SJCRH30 (cell line): ENCODE measurements at places on chromosomes 12 and 14.

DNA sequence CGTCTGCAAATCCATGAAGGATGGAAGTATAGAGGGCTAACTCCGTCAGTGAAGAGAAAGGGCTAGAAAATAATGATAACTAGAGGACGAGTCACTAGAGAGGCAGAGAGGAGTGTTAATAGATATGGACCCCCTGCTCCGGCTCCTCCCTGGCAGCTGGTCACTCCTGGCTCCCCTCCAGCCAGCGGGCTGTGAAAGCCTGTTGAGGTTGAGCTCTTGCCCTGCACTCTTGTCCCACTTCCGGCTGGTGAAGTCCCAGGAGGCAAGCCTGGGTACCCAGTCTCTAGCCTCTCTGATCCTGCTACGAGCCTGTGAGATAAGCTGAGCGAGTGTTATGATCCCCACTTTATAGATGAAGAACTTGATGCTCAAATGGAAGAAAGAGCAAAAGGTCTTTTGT lies 90.3 kb downstream of the RFX4 start:
- DNase-seq: peak; percentile 83
- peaks cover 6% of the 10 kb centered on the region; the same call in 1 of the 2 replicates for H3K4me1 ChIP-seq
- no peaks in the 10 kb centered on the region for H3K27me3 ChIP-seq
- H3K4me3 ChIP-seq: no peak overlapping the region
- H3K36me3 ChIP-seq: no peaks in the 10 kb centered on the region
- no peak overlapping the region for H3K27ac ChIP-seq

GRCh38 chr14:60632777-60633176 lies 16.5 kb downstream of the SIX1 start:
- H3K27me3 ChIP-seq: no peaks in the 10 kb centered on the region
- H3K4me1 ChIP-seq: 0 out of 2 replicates have a peak, but pooled peaks cover 4% of the 10 kb centered on the region
- no peak overlapping the region for H3K27ac ChIP-seq

DNA sequence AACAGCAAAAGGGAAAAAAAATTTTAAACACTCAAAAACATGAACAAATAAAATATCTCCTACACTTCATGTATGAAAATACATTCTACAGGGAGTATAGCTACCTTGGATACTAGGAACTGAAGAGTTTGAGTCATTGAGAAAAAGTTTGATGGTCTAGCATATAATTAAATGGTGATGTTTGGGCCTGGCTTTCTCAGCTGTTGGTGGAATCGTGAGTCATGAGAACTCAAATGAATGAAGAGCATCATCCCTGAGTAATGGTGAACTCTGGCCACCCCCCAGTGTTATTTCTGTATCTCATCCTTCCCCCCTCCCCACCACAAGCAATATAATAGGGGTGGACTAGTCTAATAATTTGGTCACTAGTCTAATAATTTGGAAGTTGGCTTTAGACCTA lies 6.7 kb upstream of the SLC6A15 start:
- H3K27ac ChIP-seq: no peak overlapping the region
- no peak overlapping the region for H3K4me3 ChIP-seq
- H3K36me3 ChIP-seq: no peaks in the 10 kb centered on the region
- no peak for DNase-seq
- H3K27me3 ChIP-seq: no peaks in the 10 kb centered on the region

DNA sequence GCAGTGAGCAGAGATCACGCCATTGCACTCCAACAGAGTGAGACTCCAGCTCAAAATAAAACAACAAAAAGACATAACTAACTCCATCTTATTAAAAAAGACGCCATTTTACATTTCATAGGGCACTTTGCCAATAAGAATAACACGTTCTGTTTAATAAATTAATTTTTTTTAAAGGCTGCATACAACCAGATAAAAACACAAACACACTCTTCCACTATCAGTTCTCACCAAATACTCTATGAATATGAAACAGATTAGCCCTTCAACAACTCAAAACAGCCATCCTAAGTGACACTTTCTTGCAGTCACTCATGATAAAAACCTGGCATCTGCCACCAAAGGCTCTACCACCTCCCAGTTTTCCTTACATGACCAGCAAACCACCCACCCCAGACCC lies 16.1 kb downstream of the AICDA start:
- DNase-seq: no peak
- H3K36me3 ChIP-seq: no peaks in the 10 kb centered on the region
- no peaks in the 10 kb centered on the region for H3K4me1 ChIP-seq
- no peaks in the 10 kb centered on the region for H3K27me3 ChIP-seq

- no peaks in the 10 kb centered on the region for H3K36me3 ChIP-seq
- DNase-seq: no peak
- H3K4me1 ChIP-seq: no peaks in the 10 kb centered on the region
Measured at GRCh38 chr12:126773012-126773411, 1494.0 kb upstream of the TMEM132C start.
